ENCODE measurements at places on chromosomes 5 and 9. TPM values are rescaled to one million over a fixed set of nuclear protein-coding genes. Genes with fewer than 3 reads are reported as not detected.
A peak's percentile ranks its signal among the peaks of the same experiment; 100 is the strongest.

Gene RORB
- total RNA-seq, result 0.08 TPM

Gene CTNNAL1
- 21.4 TPM for total RNA-seq

Gene OR13F1
- total RNA-seq, result not detected

Gene SHROOM1
- 3.3 TPM for total RNA-seq

Gene GFI1B
- not detected for total RNA-seq

Gene TNFSF15
- 1.1 TPM for total RNA-seq

Gene TXNDC8
- total RNA-seq, result not detected

Gene CHSY3
- total RNA-seq, result not detected

Gene ECM2
- not detected for total RNA-seq

Gene RNF44
- 92.7 TPM for total RNA-seq

Gene FBXW2
- total RNA-seq, result 90.9 TPM

Gene AK1
- total RNA-seq, result 30.4 TPM

Gene SLC45A2
- total RNA-seq, result 0.34 TPM

Gene SIT1
- 220 TPM for total RNA-seq

DNA sequence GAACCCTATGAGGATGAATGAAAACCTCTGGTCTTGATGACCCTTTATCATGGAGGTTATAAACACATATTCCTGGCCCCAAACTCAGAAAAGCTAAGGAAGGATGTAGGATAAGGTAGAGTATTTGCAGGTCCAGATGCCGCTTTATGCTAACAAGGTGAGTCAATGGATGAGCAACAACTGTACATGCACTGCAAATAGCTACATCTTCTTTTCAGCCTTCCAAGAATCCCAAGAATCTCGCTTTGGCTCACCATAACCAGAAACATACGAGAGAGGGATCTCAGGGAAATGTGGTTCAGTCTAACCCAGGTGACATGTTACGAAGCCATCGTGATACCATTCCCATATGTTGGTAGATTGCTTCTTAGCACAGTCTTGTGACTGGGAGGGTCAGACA, 152.3 kb upstream of the ANKH start:
- DNase-seq, result no peak

DNA sequence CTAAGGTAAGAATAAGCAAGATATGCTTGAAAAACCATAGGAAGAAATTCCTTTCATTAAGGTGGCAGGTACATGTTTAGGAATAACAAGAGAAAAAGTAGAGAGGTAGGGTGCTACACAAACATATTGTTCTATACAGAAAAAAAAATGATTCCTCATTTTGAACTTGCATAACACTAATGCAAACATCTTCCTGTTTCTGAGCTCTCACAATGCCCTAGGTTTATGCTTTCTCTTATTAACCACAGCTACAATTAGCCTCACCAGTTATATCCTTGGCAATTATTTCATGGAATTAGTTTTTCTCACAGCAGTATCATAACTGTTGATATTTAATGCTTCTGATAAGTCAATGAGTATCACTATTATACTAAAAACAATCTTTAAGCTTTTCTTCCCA, 20.7 kb downstream of the CEMIP2 start:
- DNase-seq, result no peak

DNA sequence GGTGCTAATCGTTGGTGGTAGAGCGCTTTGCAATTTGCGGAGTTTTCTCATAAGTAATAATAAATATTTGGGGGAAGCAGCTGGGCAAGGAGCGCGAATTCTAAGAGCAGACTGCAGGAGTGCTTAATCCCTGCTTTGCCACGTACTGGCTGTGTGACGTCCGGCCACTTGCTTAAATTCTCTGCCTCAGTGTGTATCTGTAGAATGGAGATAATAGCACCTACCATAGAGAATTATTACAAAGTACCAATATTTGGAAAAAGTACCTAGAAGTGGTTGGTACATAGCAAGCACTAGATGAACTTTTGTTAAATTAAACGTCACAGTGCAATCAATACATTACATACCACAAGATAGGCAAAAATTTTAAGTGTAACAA, 598 bp upstream of the TMED7 start:
- DNase-seq, result no peak

DNA sequence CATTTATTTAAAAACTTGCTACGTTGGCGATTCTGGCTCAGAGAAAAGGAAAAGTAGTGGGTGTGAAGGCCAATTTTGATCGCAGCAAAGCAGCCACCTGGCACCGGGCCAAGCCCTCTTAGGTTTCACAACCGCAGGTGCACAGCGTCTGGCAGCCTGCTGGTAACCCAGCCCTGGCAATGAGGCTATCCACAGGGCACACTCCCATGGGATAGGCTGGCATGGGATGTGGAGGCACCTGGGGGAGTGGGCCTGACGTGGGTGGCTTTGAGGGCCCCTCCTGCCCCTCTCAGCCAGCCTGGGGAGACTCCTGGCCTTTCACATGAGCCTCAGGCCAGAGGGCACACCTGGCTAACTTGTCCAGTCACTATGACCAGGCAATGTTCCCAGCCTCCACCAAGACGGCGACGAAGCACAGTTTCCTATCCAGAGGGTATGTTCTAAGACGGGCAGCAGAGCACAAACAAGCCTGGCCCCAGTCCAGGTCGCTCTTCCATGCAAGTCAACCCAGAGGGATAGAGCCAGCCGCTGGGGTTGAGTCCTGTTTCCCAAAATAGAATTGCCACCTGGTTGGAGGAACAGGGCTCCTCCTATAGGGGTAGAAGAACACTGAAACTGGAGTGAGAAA, 19.0 kb downstream of the CMBL start:
- DNase-seq, result peak; percentile 30

DNA sequence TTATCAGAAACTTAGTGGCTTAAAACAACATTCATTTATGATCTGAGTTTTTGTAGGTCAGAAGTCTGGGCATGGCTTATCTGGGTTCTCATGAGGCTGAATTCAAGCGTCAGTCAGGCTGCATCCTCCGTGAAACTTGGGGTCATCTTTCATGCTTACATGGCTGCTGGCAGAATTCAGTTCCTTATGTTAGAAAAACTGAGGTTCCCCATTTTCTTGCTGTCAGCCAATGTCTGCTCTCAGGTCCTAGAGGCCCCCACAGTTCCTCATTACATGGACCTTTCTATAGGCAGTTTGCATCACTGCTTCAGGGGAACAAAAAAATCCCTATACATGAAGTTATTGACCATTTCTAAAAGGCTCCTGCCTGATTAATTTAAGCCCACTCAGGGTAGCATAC, 83.8 kb upstream of the NMUR2 start:
- no peak for DNase-seq

DNA sequence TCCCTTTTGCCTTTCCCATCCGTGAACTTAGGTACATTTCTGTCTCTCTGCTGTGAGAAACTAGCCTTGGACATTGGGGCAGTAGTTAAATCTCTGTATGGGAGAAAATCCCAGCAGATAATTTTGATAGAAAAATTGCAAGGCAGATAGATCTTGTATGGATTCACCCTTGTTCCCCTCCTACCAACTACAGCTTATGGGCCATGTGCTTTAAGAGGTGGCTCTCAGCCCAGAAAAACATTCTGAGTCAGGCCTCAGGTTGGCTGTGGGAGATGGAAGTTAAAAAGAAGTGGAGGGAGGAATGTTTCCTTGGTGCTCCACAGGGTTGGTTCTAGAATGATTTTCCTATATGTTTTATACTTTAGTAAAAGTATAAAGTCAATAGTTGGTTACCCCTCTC, 1.4 kb upstream of the KDM3B start:
- no peak for DNase-seq

- no peak for DNase-seq
These were observed 14.8 kb downstream of the PDGFRB start for GRCh38 chr5:150140830-150141229.

GRCh38 chr5:43376496-43377140, 35.6 kb downstream of the CCL28 start:
- no peak for DNase-seq

DNA sequence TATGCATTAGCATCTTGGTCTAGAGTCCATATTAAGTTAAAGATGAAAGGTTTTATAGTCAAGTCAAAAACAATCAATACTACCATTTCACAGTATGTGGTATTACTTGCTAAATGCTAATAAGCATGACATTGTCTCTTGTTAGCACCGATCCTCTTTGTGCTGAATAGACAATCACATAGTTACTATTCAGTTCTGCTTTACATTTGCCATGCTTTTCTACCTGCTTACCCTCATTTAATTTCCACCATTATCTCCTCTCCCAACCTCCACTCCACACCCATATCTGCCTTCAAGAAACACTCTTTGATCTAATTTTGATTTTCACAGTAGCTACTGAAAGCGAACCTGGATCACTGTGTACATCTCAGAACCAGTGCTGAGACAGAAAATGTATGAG, 16.8 kb downstream of the MEGF9 start:
- DNase-seq, result no peak

DNA sequence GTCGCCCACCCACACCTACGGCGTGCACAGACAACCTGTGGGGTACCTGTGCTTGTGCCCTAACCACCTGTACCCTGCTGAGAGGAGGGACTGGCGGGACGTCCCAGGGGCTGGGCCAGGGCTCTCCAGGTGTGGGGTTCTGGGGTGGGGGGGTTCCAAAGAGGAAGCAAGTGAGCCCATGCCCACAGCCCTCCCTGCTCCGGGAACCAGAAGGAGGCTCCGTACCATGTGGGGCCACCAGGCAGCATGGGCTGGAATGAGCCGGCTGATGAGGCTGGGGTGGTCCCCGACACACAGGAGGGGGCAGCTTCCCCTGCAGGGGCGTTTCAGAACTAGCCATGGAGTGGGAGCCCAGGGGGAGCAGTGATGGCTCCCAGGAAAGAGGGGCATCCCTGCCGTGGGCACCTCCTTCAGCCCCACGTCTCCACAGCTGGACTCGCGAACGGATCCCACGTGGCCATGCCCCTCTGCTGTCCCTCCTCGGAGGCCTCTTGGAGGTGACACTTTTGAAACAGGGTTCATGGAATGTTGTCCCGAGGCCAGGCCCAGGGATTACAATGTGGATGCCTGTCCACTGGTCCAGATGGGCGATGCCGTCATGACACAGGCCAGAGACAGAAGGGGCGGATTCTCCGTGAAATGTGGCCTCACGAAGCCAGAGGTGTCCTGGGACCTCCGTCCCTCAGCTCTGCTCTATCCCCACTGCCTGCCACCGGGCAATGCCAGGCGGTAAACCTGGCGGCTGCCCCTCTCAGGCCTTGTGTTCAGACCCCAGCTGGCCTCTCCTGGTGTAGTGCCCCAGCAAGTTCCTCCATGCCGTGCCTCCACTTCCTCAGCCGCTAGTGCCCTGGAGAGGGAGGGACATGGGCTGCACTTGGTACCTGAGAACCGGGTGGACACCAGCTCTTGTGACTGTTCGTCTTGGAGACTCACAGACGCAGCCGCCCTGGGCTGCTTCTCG, 33.6 kb upstream of the IRX4 start:
- DNase-seq, result no peak

GRCh38 chr5:175741556-175741955, 83.7 kb downstream of the HRH2 start:
- DNase-seq, result no peak

- DNase-seq, result no peak
These were observed 125.4 kb upstream of the ADAMTS16 start for GRCh38 chr5:5014586-5015235.

GRCh38 chr5:53303105-53303504, 177.3 kb upstream of the FST start:
- DNase-seq, result no peak

DNA sequence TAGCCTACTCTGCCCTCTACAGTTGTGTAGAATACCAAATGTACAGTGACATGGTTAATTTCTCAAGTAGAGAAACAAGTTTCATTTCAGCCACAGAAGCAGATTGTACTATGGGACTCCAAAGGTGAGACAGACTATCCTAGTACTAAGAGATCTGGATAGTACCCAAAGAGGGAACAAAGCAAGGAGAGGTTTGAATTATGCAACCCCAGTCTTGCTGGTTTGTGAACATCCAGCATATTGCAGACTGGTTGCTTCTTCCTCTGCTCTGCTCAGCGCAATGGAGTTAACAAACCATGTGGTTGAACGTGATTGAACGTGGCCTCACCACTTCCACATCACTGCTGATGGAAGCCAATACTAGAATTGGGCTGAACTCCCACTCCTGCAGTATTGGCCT, 43.3 kb upstream of the ALDOB start:
- DNase-seq, result no peak

DNA sequence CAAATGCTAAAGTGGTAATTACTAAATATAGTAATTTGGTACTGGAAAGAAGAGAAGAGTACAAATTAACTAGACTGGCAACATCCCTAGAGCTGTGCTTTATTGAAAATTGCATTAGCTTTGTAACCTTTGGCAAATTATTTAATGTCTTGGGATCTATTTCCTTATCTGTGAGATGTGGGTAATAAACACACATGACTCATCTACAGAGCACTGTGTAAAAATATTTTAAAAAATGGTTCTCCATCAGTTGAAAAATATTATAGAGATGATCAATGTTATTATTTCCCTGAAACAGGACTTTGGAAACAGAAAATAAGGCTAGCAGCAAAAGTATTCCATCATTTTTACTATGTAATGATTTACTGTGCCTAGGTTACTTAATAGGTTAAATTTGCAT, 1698.8 kb upstream of the CDH9 start:
- no peak for DNase-seq

- DNase-seq, result peak; percentile 29
These were observed 23.5 kb upstream of the ALDOB start for GRCh38 chr9:101458963-101459631.

GRCh38 chr5:132237141-132237540, 9.5 kb upstream of the P4HA2 start:
- DNase-seq, result no peak

DNA sequence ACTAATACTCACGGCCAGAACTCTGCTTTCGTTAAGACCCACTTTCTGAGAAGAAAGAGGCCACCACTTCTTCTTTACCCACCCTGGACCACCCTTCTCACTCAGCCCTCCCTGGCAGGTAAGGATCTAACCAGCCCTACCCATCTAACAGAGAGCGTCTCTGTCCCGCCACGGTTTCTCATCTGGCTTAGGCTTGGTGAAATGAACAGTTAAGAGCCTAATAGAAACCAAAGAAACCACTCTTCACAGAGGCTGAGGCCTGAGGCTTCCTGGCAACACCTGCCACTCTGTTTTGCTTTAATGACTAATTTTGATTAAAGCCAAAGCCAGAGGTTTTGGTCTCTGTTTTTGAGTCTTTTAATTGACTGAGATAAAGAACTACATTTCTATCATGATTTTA, 354.1 kb upstream of the SLC30A5 start:
- peak; percentile 37 for DNase-seq

GRCh38 chr5:121870489-121870888, 18.8 kb downstream of the FTMT start:
- DNase-seq, result no peak

GRCh38 chr5:127061956-127062355, 11.3 kb downstream of the C5orf63 start:
- no peak for DNase-seq

DNA sequence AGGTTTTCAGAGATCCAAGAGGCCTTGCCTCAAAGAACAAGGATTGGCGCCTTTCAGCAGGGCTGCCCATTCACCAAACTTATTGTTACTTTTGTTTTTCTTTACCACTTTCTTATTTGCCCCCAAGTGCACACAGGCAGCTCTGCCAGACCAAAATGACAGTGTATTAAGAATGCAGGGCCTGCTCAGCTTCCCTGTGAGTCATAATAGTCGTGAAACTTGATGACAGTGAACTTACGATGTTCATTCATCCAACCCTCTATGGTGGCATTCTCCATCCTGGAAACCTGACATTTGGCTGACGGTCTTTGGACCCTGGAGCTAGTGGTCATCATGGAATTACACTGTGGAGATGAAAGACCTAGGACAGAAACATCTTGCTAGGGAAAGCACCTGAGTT, 44.3 kb downstream of the UBE2QL1 start:
- DNase-seq, result no peak

- DNase-seq, result no peak
These were observed 2.0 kb downstream of the OR2V2 start for GRCh38 chr5:181149355-181149754.

GRCh38 chr9:126058591-126058990, 268.0 kb upstream of the MVB12B start:
- no peak for DNase-seq

All from activated CD8-positive, alpha-beta T cell treated with anti-CD3 and anti-CD28 coated beads, Interleukin-2, amount 10 ng/mL, durations not matched to agents 7 days and 5 days (primary cell).